Stimulated activated CD8-positive, alpha-beta memory T cell treated with anti-CD3 and anti-CD28 coated beads, Interleukin-15, amount 100 ng/mL, for 24 hours (primary cell): ENCODE measurements at places on chromosomes 13 and 19.

DNA sequence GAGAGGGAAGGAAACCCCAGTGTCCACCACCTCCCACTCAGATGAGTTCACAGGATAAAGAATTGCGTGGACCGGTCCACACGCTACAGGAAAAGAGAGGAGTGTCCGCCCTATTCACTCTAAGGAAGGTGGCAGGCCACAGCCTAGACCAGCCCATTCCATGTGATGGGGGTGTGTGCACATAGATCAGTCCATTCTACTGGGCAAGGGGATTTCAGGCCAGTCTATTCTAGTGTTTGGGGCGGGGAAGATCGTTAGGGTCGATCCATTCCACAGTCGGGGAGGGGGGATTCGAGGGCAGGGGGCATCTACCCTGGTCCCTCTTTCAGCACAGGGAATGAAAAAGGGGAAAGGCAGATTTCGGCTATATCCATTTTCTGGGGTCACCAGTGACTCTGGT lies 7.8 kb downstream of the FIZ1 start:
- DNase-seq: no peak

DNA sequence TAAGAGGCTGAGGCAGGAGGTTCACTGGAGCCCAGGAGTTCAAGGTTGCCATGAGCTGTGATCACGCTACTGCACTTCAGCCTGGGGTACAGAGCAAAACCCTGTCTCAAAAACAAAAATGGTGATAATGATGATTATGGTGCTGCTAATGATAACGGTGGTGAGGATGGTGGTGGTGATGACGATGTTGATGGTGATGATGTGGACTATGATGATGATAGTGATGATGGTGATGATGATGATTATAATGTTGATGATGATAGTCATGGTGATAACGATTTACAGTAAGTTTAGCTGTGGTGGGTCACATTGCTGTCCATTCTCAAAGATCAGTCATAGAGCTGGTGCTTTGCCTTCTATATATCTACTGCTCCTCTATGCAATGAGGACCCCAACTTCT lies 1340.6 kb downstream of the UQCRFS1 start:
- DNase-seq: no peak

GRCh38 chr13:46492946-46493345 lies 60.0 kb upstream of the LRCH1 start:
- no peak for DNase-seq

DNA sequence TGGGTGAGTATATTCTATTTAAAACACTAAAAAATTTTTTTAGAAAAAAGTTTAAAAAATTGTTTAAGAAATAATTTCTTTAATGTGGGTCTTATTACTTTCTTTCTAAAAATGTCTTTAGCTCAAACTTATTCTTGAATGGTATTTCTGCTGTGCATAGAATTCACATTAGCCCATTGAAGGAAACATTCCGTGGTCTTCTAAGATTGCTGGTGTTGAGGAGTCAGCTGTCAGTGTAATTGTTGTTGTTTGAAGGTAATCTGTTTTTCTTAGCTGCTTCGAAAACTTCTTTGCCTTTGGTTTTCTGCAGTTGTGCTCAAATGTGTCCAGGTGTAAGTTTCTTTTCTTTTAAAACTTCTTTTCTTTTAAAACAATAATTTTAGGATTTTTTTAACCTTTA lies 85.4 kb upstream of the KLF12 start:
- DNase-seq: no peak

DNA sequence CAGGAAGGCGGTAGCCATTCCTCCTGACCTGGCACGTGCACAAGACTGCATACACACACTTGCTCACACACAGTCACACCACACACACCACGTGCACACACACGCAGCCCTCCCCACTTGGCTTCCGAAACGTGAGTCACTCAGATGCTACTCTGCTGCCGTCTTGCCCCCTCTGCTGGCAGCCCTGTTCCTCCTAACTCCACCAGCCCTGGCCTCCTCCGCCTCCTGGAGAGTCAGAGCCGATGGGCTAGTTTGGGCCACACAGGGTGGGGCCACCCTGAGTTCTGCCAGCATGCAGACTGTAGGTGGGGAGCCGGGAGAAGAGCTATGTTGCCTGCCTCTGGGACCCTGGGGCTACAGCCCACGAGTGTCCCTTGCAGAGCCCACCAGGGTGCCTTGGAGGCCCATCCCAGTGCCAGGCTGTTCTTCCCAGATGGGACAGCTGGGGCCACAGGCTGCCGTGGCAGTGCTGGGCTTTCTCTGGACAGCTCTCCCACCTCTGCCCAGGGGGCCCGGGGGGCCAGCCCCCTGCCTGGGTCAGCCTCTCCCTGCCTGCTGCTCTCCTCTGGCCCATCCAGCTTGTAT lies 12.1 kb downstream of the PIN1 start:
- no peak for DNase-seq

- DNase-seq: no peak
Observed at GRCh38 chr19:29851769-29852521, 40.2 kb downstream of the CCNE1 start.

- no peak for DNase-seq
Observed at GRCh38 chr19:14700711-14701375, 11.0 kb downstream of the ZNF333 start.

GRCh38 chr13:35389535-35389934 lies 87.0 kb downstream of the MAB21L1 start:
- no peak for DNase-seq

DNA sequence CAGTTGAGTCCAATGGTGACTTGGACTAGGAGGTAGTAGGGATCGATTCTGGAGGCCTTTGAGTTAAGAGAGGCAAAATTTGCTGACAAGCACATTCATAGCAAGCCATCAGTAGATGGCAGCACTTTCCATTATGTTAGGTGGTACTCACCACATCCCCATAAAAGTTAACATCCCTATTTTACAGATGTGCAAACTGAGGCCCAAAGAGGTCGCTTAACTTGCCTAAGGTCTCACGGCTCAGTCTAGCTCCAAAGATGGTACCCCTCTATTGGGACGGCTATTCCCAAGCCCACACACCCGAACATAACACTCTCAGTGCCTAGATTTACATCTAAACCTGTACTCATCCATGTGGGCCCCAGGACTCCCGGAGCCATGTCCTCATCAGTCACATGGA lies 21.5 kb upstream of the FOSB start:
- no peak for DNase-seq
